ENCODE measurements at places on chromosomes 2 and 18.

- no peak for DNase-seq
Observed at GRCh38 chr18:475202-476031, 25.1 kb downstream of the COLEC12 start.

GRCh38 chr2:8408560-8409460 is 273.0 kb upstream of the ID2 start:
- peak; percentile 59 for DNase-seq

DNA sequence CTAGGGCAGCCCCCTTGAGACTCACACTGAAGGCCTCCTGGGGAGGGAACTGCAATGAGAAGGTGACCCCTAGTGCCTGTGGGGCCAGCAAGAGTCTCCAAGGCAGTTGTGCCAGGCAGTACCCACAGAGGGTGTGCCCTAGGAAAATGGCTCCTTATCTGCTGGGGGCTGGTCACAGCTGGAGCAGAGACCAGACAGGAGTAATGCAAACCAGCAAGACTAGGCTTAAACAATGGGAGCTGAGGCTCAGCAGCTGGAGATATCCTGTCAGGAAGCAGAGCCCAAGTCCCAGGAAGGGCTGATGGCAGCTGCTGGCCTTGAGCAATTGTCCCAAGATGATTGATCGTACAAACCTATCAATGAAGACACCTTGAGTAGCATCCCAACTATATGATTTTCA is 26.8 kb upstream of the E2F6 start:
- no peak for DNase-seq

GRCh38 chr2:84957771-84958134 is 13.2 kb upstream of the KCMF1 start:
- DNase-seq: peak; percentile 47

GRCh38 chr2:112904883-112905282 is 6.1 kb upstream of the IL37 start:
- no peak for DNase-seq

GRCh38 chr2:29518010-29518409 is 402.8 kb downstream of the CLIP4 start:
- no peak for DNase-seq

DNA sequence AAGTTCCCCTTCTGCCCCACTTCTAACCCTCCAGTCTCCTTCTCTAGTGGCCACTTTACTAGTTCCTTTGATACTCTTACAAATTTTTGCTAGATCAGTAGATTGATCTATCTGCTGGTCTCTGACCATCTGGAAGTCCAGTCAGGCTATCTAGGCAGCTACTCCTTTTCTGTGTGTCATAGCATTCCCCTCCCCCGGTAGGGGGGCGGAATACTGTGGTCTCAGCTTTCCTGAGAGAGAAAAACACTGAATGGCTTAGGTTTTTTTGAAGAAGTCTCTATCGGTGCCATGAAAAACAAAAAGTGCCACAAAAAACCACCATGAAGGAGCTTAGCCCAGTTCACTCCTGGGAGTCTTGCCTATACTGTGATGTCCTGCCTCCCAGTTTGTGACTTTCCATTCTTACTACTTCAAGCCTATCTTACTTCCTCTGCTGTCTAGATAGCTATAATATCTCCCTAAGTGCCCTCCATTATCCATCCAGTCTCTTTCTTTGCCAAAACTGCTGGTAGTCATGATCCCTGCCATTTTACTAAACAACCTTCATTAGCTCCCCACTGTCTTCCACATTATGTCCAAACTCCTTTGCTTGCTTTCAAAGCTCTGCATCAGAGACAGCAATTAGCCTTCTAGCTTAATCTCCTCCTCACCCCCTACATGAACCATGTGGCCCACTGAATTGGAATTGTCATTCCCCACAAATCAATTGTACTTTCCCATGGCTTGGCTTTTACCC is 29.9 kb downstream of the TPGS2 start:
- no peak for DNase-seq

GRCh38 chr2:8543383-8544170 is 138.3 kb upstream of the ID2 start:
- DNase-seq: peak; percentile 46

DNA sequence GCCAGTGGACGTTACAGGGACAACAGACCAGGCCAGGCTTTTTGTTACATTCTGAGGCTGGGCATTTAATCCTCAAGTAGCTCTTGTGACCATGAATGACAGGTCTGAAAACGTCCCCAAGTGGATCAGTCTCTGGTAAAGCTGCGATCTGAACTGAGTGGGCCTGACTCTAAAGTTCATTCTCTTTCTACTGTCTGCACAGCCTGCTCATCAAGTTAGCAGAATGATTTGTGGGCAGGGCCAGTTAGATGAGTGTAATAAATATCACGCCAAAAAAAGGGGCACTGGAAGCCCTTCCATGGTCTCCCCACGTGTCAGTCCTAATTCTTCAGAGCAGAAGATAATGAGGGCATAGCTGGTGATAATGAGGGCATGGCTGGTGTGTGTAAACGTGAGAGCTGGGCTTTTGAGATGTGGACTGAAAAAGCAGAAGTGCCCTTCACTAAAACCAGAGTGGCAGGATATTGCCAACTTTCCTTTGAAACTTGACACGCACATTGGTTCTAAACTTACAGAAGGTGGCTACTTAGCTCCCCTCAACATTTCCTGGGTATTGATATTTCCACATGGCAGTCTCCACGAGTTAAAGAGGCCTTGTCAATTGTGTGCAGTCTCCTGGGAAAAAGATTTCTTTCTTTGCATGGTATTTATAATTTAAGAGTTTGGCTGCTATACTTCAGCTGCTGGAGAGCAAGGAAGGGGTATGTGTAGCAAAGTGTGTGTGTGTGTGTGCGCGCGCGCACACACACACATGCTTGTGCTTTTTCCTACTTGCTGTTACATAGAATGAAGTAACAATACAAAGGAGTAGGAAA is 72.7 kb upstream of the LYPD6B start:
- peak; percentile 51 for DNase-seq

- DNase-seq: peak; percentile 54
Observed at GRCh38 chr2:58923869-58924268, 682.7 kb upstream of the FANCL start.

DNA sequence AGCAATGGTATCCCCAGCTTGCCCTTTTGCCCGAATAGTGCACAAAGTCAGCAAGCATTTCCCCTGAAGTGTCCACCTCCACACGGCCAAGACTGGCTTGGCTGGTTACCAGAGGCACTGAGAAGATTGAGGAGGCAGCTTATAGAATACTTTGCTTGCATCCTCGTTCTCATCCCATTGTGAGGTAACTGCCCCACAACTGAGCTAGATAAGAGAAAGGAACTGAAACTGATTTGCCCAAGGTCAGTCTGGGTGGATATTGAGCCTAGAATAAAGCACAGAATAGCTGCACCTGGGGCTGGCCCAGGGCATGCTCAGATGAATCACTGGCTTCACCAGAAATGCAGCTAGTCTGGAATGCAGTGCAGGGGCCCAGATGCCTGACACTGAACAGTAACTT is 32.7 kb upstream of the MAP4K3 start:
- DNase-seq: peak; percentile 27

DNA sequence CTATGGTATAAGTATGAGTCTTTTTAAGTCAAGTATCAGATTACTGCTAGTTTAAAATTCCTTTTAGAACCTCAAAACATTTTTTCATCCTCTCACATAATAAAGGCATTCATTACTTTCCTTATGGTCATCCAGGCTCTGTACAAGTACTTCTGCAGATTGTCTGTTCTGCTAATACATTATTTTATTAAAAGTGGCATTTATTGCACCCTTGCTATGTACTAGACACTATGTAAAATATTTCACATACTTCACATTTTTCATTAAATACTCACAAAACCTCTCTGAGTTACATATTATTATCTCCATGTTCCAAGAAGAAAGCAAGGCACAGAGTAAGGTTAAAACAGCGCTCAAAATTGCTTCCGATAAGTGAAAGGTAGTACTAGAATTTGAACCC is 84.1 kb downstream of the RAPH1 start:
- no peak for DNase-seq

GRCh38 chr18:61770279-61770678 is 122.5 kb downstream of the RNF152 start:
- no peak for DNase-seq

DNA sequence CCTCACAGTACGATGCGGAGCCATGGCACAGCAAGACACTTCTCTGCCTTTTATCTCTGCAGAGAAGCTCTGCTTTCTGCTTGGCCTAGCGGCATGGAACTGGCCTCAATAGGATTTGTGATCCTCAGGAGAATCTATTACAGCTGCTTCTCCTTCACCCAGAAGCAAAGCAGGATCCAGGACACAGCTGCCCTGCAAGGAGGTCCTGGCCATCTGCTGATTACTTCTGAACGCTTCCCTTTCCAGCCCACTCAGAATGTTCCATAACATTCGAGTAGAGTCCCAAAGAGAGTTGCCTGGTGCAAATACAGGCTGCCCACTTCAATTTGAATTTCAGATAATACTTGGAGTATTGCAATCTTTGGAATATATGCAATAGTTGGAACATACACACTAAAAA is 29.2 kb upstream of the KCNS3 start:
- DNase-seq: no peak

GRCh38 chr2:18991177-18992168 is 366.9 kb downstream of the OSR1 start:
- peak; percentile 64 for DNase-seq

DNA sequence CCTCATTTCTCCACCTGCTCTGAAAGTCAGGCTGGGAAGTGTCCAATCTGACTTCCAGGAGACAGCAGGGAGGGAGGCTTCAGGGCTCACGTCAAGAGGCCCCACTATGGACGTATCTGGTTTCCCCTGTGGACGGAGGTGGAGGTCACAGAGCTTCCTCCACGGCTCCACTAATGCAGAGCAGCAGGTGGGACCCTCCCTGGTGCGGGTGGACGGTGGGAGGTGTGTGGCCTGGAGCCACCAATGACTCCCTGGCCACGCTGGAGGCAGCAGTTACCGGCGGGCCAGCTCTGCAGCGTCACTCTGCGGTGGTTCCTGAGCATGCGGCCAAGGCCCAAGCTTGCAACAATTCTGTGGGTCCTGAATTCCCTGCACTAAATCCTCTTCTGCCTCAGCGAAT is 9.0 kb downstream of the CRACDL start:
- no peak for DNase-seq

- DNase-seq: peak; percentile 68
Observed at GRCh38 chr2:101710471-101711318, 13.2 kb downstream of the MAP4K4 start.

DNA sequence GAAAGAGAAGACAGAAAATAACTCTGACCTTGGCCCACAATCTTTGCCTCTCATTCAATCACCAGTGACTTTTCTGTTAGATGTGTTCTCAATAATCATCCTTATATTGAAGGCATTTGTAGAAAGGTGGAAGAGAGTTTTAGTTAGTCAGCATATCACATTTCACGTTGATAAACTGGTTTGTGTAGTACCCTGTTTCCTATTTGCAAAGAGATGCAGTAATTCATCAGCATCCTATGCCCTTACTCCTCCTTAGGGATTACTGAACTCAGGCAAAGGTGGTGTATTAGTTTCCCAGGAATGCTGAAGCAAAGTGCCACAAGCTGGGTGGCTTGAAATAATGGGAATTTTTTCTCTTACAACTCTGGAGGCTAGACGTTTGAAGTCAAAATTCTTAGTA is 145.0 kb downstream of the SPP2 start:
- DNase-seq: peak; percentile 65

DNA sequence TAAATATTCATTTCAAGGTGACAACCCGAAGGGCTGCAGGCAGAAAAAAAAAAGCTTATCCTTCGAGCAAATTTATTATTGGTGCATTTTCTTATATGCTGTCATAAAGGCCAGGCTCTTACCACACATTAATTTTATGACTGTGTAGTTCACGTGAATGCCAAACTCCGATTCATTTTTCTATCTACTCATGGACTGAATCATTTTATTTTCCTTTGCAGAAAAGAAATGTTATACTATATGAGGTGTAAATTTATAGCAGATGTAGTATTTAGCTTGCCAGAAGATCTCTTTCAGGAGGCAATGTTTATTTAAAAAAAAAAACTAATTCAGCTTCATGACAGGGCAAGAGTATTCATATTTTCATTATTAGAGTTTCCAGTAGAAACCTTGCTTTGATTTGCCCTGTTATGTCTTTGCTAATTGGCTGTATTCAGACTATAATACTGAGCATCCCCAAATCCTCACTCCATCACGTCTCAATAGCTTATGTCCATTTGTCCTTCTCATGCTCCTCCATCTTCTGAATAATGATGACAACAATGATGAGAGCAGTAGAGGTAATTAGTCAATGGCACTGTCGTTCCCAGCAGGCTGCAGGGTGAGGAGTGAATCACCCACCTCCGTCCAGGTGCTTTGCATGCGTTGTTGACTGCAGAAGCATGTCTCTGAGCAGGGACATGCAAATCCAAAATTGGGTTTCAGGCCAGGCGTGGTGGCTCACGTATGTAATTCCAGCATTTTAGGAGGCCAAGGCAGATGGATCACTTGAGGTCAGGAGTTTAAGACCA is 101.1 kb upstream of the RAB12 start:
- DNase-seq: no peak

DNA sequence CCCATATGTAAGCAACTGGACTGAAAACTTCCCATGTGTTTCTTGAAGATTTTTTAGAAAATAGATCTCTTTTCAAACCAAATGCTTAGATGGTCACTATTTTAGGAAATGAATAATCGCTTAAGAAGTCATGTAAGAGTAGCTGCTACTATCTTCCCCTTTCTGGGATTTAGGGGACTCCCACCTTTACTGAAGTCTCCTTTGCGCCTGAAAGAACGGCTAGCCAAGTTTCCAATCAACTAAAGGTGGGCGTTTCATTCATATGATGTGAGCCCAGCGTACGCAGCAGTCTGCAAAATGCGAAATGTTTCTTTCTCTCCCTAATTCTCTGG is 1.1 kb downstream of the DIPK1C start:
- DNase-seq: no peak

DNA sequence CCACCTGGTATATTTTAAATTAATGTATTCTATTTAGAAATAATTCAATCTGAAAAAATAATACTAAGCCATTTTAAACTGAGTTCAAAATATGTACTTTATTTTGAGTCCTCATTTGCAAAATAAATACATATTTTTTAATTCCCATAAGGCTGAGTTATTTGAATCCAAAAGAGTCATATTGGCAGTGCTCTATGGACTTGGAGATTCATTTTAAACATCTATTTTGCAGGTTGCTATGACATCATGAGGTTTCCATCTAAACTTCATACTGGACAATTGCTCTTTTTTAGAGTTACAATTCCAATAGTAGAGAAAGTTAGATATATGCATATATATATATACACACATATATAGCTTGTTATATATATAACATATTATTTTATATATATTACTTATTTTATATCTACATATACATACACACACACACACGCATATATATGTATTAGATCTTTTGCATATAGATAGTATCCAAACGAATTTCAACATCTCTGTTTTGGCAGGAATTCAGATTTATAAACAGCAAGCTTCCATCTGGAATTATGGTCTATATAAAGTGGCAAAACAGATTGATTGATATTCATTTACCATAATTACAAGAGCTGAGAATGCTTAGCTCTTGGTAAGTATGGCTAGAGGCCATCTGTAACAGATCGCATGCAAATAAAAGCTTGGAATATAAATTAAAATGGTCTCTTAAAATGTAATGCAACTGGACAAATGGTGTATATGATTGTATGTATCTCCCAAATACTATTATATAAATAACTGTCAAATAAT is 34.9 kb downstream of the NOL4 start:
- DNase-seq: no peak

GRCh38 chr18:46152808-46153617 is 48.8 kb downstream of the HAUS1 start:
- DNase-seq: peak; percentile 71

- no peak for DNase-seq
Observed at GRCh38 chr2:3302751-3303582, 74.7 kb downstream of the EIPR1 start.

Measured in DMS53 (cell line).